CD4-positive, CD25-positive, alpha-beta regulatory T cell (primary cell): ENCODE measurements at places on chromosomes 7 and 10. TPM values are rescaled to one million over a fixed set of nuclear protein-coding genes. Genes with fewer than 3 reads are reported as not detected.

GRCh38 chr10:95374597-95375209 is 83.9 kb upstream of the PDLIM1 start:
- DNase-seq = peak; percentile 78
- no peaks in the 10 kb centered on the region for H3K4me1 ChIP-seq
- no peaks in the 10 kb centered on the region for H3K36me3 ChIP-seq
- H3K27ac ChIP-seq = no peak overlapping the region
- H3K27me3 ChIP-seq = peaks cover 6% of the 10 kb centered on the region
- no peak overlapping the region for H3K4me3 ChIP-seq

DNA sequence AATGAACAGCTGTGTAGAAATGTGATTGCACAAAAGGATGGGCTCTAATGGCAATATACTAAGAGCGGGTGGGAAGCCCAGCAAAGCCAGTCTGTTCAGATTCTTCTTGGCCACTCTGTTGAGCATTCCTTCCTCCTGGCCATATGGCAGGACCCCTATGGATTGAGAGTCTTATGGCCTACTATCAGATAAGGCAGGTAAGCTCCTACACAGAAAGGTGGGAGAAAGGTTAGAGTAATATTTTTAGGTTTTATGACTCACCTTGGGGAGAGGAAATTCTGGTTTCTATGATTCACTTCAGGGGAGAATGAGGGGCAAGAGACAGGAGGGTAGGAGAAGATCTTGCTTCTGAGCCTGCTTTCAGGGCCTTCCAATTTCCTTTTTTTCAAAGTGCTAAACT is 15.1 kb upstream of the AKR1B10 start:
- H3K36me3 ChIP-seq = no peaks in the 10 kb centered on the region
- no peak for DNase-seq
- H3K4me1 ChIP-seq = peaks cover 3% of the 10 kb centered on the region
- no peak overlapping the region for H3K4me3 ChIP-seq

- H3K36me3 ChIP-seq = no peaks in the 10 kb centered on the region
- DNase-seq = no peak
- H3K27me3 ChIP-seq = no peaks in the 10 kb centered on the region
- no peaks in the 10 kb centered on the region for H3K4me1 ChIP-seq
- no peak overlapping the region for H3K4me3 ChIP-seq
Observed at GRCh38 chr7:138278601-138279000, 181.5 kb upstream of the TRIM24 start.

DNA sequence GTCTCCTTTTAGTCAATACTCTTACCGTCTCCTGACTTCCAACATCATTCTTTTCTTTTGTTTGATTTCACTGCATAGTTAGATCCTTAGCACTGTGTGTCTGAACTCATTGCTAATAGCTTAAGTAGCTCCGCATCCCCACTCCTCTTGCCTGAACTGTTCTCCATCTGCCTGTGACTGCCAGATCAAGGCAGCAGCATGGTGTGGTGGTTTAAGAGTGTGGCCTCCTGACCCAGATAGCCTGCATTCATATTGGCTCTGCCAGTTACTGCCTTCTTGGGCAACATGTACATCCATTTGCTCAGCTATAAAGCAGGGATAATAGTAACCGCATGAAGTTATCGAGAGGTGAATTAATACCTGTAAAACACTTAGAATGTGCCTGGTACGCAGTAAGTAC is 50.8 kb downstream of the SUFU start:
- no peaks in the 10 kb centered on the region for H3K27me3 ChIP-seq
- peaks cover 5% of the 10 kb centered on the region for H3K36me3 ChIP-seq
- no peaks in the 10 kb centered on the region for H3K4me1 ChIP-seq
- no peak overlapping the region for H3K4me3 ChIP-seq

DNA sequence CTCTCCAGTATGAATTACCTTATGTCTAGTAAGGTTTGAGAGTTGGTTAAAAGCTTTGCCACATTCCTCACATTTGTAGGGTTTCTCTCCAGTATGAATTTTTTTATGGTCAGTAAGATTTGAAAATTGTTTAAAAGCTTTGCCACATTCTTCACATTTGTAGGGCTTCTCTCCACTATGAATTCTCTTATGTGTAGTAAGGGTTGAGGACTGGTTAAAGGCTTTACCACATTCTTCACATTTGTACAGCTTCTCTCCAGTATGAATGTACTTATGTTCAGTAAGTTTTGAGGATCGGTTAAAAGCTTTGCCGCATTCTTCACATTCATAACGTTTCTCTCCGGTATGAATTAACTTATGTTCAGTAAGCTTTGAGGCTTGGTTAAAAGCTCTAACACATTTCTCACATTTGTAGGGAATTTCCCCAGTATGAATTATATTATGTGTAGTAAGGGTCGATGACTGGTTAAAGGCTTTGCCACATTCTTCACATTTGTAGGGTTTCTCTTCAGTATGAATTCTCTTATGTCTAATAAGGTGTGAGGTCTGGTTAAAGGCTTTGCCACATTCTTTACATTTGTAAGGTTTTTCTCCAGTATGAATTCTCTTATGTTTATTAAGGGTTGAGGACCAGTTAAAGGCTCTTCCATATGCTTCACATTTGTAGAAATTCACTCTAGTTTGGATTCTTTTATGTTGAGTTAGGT is 12.2 kb downstream of the ZNF117 start:
- no peak overlapping the region for H3K27ac ChIP-seq
- no peak for DNase-seq
- no peaks in the 10 kb centered on the region for H3K27me3 ChIP-seq
- no peaks in the 10 kb centered on the region for H3K4me1 ChIP-seq
- no peak overlapping the region for H3K4me3 ChIP-seq

DNA sequence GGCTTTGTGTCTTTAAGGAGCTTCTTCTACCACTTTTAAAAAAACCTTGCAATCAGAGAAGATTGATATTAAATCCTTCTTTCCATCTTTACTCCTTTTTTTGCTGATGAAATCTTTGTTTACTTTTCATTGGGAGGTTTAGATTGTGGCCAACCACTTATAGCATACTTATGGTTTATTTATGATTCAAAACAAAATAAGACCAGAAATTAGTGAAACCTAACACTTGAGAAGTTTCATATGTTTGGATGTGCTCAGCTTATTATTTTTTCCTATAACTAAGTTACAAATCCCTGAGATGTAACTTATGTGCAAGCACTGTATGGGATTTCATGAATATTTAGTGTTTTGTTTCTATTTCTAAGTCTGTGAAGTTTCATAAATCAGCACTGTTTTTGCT is 13.5 kb upstream of the PRPS1L1 start:
- H3K27ac ChIP-seq = no peak overlapping the region
- DNase-seq = no peak
- H3K36me3 ChIP-seq = no peaks in the 10 kb centered on the region
- no peaks in the 10 kb centered on the region for H3K4me1 ChIP-seq

DNA sequence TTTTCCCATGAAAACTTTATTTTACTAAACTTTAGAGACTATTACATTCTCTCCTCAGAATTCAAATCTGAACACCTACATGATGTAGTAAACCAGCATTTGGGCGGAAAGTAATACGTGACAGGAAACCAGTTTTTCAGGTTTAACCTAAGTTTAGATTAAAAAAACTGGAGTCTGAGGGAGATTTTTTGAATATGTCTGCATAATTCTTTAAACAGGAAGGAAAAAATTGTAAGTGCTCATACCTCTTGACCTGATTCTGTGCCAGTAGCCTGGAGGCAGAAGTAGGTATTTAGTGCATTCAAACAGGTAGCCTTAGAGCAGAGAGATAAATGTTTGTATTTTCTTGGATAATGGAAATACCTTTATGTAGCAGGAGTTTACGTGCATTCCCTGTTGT is 224.3 kb downstream of the MDFIC start:
- no peak overlapping the region for H3K27ac ChIP-seq
- H3K36me3 ChIP-seq = no peaks in the 10 kb centered on the region
- no peaks in the 10 kb centered on the region for H3K27me3 ChIP-seq
- H3K4me1 ChIP-seq = no peaks in the 10 kb centered on the region

GRCh38 chr7:44398511-44398911 is 73.1 kb upstream of the CAMK2B start:
- H3K27me3 ChIP-seq = no peaks in the 10 kb centered on the region
- DNase-seq = no peak
- no peak overlapping the region for H3K4me3 ChIP-seq
- no peak overlapping the region for H3K27ac ChIP-seq
- no peaks in the 10 kb centered on the region for H3K4me1 ChIP-seq

- no peak overlapping the region for H3K4me3 ChIP-seq
- no peaks in the 10 kb centered on the region for H3K27me3 ChIP-seq
- H3K36me3 ChIP-seq = no peaks in the 10 kb centered on the region
- no peak overlapping the region for H3K27ac ChIP-seq
- no peak for DNase-seq
- no peaks in the 10 kb centered on the region for H3K4me1 ChIP-seq
Observed at GRCh38 chr7:113664867-113665266, 253.9 kb downstream of the PPP1R3A start.

DNA sequence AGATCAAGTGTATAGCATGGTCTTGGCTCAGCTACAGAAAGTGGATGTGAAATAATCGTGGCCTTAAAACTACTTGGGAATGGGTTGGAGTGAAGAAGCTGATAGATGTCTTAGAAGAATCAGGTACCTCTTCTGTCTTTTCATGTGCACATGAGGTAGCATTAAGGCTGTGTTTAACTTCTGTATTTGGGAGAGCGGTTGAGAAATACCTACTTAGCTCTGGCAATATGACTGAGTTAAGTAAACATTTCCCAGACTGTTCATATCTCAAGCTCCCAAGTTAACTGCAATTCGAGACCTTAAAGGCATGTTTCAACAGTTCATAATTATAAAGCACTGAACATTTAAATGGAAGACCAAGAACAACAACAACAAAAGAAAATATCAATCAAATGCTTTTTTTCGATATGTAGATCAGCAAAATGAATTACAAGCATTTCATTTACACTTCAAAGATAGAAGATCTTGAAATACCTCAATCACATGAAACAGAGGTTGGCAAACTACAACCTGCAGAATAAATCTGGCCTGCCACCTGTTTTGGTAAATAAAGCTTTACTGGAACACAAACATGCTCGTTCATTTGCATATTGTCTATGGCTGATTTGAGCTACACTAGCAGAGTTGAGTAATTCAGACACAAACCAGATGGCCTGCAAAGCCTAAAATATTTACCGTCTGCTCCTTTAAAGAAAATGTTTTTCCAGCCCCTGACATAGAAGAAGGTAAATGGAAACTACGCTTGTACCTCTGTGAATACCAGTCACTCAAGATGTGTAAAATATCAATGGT is 337.1 kb upstream of the GLI3 start:
- H3K27me3 ChIP-seq = no peaks in the 10 kb centered on the region
- H3K36me3 ChIP-seq = no peaks in the 10 kb centered on the region

DNA sequence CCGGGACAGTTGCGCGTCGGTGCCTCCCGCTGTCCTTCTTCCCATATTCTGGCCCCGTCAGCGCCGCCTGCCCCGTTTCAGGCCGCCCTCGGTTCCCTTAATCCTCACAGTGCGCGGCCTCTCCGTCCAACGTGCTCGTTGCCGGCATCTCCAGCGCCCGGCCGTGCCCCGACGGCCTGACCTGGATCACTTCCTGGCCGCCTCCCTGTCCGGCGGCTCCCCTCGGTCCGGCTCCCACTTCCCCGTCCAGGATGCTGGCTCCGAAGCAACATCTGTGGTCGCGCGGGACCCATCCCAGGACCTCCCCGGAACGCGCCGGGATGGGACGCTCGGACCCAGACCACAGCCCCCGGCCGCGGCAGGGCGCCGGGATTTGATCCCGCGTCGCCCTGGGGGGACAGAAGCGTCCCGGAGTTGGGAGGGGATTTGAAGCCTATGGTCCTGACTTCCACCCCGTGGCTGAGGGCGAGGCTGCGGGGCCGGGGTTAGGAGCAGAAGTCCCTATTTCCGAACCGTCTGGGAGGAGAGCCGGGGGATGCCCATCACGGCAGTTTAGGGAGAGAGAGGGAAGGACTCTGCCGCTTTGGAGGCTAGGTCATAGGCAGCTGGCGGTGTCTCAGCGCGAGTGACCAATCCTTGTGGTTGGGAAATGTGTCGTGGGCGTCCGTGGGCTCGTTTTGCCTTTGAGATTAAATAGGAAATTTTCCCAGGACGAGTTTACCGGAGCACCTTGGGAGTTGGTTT is 53.8 kb downstream of the KCTD7 start:
- DNase-seq = no peak
- H3K36me3 ChIP-seq = no peaks in the 10 kb centered on the region
- H3K4me1 ChIP-seq = peaks cover 21% of the 10 kb centered on the region

DNA sequence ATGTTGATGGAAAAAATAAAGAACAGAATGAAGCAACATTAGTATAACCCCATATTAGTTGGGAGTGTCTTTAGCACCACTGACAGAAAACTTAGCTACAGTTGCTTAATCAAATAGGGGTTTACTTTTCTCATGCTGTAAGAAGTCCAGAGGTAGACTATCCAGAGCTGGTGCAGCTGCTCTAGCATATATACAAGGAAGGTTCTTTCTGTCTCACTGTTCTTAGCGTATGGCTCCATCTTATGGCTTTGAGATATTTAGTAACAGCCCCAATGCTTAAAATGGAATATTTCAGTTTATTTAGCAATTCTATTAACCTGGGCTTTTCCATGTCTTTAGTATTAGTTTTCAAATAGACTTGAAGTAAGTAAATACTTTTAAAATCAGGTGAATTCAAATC is 15.2 kb upstream of the WNT2 start:
- no peak overlapping the region for H3K4me3 ChIP-seq
- DNase-seq = no peak
- no peaks in the 10 kb centered on the region for H3K4me1 ChIP-seq
- H3K36me3 ChIP-seq = no peaks in the 10 kb centered on the region
- H3K27me3 ChIP-seq = no peaks in the 10 kb centered on the region

- H3K27ac ChIP-seq = peak within 1 kb of the TSS; percentile 81
- H3K36me3 ChIP-seq = peaks cover 13% of the 10 kb centered on the region
- H3K27me3 ChIP-seq = no peaks in the 10 kb centered on the region
- DNase-seq = peak; percentile 99
Observed at GRCh38 chr10:5889624-5890451, at the start of the genes ANKRD16 and FBH1. Gene ANKRD16 (minus strand): TSS chr10:5889893. CDS start chr10:5889354, 539 bp downstream. Gene FBH1 (plus strand): TSS chr10:5890243. CDS start chr10:5890346, 103 bp downstream.

DNA sequence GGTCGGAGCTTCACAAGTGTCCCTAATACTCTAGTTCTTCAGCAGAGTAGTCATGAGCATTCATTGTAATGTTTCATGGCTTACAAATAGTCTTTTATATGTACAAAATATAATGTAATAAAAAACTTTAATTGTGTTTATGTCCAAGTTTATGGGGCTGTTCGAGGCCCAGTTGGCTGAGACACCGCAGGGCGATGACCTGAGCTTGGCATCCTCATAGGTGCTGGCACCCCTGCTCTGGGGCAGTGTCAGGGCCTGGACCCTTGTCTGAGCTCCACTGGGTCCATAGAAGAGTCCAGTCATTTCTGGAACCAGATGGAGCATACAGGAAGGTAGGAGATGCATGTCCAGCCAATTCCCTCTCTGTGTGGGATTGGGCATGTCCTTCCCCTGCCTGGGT is 12.9 kb upstream of the ZMIZ1 start:
- H3K27ac ChIP-seq = no peak overlapping the region
- H3K36me3 ChIP-seq = no peaks in the 10 kb centered on the region
- H3K4me1 ChIP-seq = peaks cover 7% of the 10 kb centered on the region
- no peak overlapping the region for H3K4me3 ChIP-seq
- no peaks in the 10 kb centered on the region for H3K27me3 ChIP-seq

TMEM213 gene
- total RNA-seq = not detected

GIMAP7 gene
- total RNA-seq = 64.2 TPM

CNNM1 gene
- total RNA-seq = not detected

DOCK1 gene
- 0.20 TPM for total RNA-seq

PIP gene
- total RNA-seq = not detected

GLI3 gene
- not detected for total RNA-seq

SPDYE8 gene
- total RNA-seq = not detected

AKR1C2 gene
- total RNA-seq = not detected
